ENCODE measurements at places on chromosomes 6 and 20. TPM values are rescaled to one million over a fixed set of nuclear protein-coding genes. Genes with fewer than 3 reads are reported as not detected.

MAPK14 gene
- 39.0 TPM for total RNA-seq

TCF19 gene
- 2.0 TPM for total RNA-seq

GSTA5 gene
- total RNA-seq = not detected

ZSCAN26 gene
- total RNA-seq = 24.0 TPM

LIN28B gene
- 8.7 TPM for total RNA-seq

PDE7B gene
- 7.7 TPM for total RNA-seq

SAMD3 gene
- total RNA-seq = 4.3 TPM

RUNX2 gene
- total RNA-seq = 1.0 TPM

RNF144B gene
- total RNA-seq = 6.5 TPM

RNF146 gene
- 43.3 TPM for total RNA-seq

FAM83B gene
- not detected for total RNA-seq

CST9 gene
- total RNA-seq = not detected

KIF13A gene
- 52.8 TPM for total RNA-seq

USP49 gene
- 3.6 TPM for total RNA-seq

SYNE1 gene
- 146 TPM for total RNA-seq

ANKRD6 gene
- 16.6 TPM for total RNA-seq

TAPBP gene
- total RNA-seq = 242 TPM

CRISP3 gene
- total RNA-seq = not detected

DDX43 gene
- 1.6 TPM for total RNA-seq

TXLNB gene
- 4.1 TPM for total RNA-seq

RAMACL gene
- 1.8 TPM for total RNA-seq

AGER gene
- total RNA-seq = 1.7 TPM

GSTA2 gene
- 1.2 TPM for total RNA-seq

SUMO4 gene
- 0.70 TPM for total RNA-seq

LY6G6D gene
- not detected for total RNA-seq

EDN1 gene
- total RNA-seq = 1.8 TPM

NKAPL gene
- total RNA-seq = 1.4 TPM

VSTM2L gene
- total RNA-seq = 11.6 TPM

PHACTR3 gene
- 0.34 TPM for total RNA-seq

TCFL5 gene
- 4.8 TPM for total RNA-seq

IMPG1 gene
- not detected for total RNA-seq

RFX6 gene
- not detected for total RNA-seq

TRPC4AP gene
- total RNA-seq = 33.8 TPM

NHLRC1 gene
- 2.2 TPM for total RNA-seq

SDC4 gene
- 92.4 TPM for total RNA-seq

KCNB1 gene
- total RNA-seq = 1.4 TPM

KIAA1755 gene
- total RNA-seq = 5.3 TPM

C20orf141 gene
- not detected for total RNA-seq

DEFB124 gene
- not detected for total RNA-seq

NCOA5 gene
- 24.5 TPM for total RNA-seq

BPI gene
- 0.24 TPM for total RNA-seq

LPIN3 gene
- total RNA-seq = 8.9 TPM

DPPA5 gene
- not detected for total RNA-seq

RTN4IP1 gene
- total RNA-seq = 22.1 TPM

XKR7 gene
- 0.56 TPM for total RNA-seq

SPATA25 gene
- 2.6 TPM for total RNA-seq

SYTL3 gene
- 3.5 TPM for total RNA-seq

TRIM10 gene
- not detected for total RNA-seq
